Activated naive CD4-positive, alpha-beta T cell treated with anti-CD3 and anti-CD28 coated beads for 36 hours (primary cell): ENCODE measurements at places on chromosomes 3 and 15. TPM values are rescaled to one million over a fixed set of nuclear protein-coding genes. Genes with fewer than 3 reads are reported as not detected.

DNA sequence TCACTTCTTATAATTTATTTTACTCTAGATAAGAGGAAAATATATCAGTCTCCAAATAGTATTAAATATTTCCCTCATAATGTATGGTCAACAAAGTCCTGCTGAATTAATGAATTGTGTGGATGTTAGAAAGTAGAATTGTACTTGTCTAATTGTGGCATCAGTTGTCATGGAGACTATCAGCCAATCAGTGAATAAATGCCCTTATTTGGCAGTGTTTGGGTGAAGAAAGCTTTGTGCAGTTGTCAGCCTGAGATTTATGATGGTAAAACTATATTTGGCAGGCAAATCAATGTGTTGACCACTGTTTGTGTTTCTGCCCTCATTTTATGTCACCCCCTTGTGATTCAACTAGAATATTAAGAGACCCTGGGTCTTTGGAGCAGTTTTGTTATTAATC is 293.6 kb upstream of the MDFIC2 start:
- DNase-seq: no peak

GRCh38 chr3:161274691-161275298 is 53.7 kb downstream of the NMD3 start:
- peak; percentile 66 for DNase-seq

GRCh38 chr3:48881652-48882114 is 17.0 kb downstream of the SLC25A20 start:
- no peak for DNase-seq

DNA sequence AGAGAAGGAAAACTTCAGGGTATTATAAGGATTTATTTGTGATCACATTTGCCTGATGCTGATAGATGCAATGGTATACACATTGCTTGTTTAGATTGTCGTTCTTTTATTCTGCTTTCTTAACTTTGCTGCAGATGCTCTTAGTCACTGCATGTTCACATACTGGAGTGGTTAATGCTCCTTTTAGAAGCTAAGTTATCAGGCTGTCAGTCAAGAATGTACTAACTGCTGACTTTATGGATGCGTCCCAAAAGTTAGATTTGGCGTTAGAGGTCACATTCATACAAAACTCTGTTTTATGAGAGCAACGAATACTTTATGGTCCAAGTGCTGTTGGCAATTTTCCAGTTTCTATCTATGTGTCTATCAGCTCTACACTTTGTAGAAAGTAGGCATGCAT is 160.7 kb downstream of the BBX start:
- DNase-seq: no peak

GRCh38 chr3:170346481-170347392 is 10.8 kb upstream of the SKIL start:
- no peak for DNase-seq

The SLC9A9 gene
- 0.49 TPM for total RNA-seq

- DNase-seq: no peak
Measured at GRCh38 chr15:63922261-63922904, 88.6 kb upstream of the HERC1 start.

DNA sequence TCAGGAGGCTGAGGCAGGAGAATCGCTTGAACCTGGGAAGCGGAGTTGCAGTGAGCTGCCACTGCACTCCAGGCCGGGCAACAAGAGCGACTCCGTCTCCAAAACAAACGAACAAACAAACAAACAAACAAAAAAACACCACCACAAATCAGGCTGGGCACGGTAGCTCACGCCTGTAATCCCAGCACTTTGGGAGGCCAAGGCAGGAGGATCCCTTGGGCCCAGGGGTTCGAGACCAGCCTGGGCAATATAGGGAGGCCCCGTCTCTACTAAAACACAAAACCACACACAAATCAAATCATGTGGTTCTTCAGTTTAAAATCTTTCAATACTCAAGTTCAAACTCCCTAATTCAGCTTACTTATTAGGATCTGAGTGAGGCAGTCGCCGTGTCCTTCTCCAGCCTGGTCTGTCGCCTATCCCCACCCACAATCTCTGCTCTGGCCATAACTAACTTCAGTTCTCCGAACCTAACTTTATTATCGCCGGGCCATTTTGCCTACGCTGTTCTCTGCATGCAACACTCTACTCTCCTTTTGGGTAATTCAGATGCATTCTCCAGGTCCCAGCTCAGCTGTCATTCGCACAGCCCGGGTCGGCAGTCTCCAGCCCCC is 660 bp upstream of the RTF1 start:
- no peak for DNase-seq

The DNAJC13 gene
- 32.8 TPM for total RNA-seq

DNA sequence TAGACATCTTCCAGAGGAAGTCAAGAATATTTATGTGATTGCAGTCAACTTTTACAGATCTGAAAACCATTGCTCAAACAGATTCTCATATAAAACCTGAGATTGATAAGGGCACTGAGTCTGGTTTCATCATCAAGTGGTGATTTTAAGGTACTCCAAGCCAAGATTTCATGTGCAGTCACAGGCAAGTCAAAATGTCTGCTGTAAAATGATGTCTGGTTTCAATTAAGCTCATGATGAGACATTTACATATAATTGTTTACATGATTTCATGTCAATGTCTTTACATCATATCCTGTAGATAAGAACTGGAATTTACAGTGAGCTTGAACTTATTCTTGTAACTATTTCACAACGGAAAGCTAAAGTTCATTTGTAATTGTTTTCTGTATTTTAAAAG is 1215.5 kb downstream of the ROBO2 start:
- no peak for DNase-seq

GRCh38 chr15:76204916-76205460 is 106.3 kb downstream of the ETFA start:
- no peak for DNase-seq

The XCR1 gene
- not detected for total RNA-seq

- DNase-seq: no peak
Measured at GRCh38 chr15:83656943-83657528, 3.1 kb downstream of the ADAMTSL3 start.

DNA sequence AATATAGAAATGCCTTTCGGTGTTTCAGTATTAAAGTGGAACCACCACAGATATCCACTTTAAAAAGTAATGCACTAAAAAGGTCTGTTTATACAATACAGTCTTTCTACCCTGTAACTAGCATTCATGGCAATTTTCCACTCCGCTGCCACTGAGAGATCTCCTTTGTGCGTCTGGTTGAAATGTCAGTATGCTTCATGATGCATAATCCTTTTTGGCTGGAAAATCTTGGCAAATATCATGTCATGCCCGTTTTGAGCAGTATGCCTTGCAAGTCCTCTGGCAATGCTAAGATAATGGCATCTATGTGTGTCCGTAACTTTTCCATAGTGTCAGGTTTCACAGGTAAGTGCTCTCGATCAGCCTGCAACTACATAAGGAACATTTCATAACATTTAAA is 30.8 kb upstream of the ARF4 start:
- no peak for DNase-seq

- DNase-seq: no peak
Measured at GRCh38 chr3:177461765-177462164, 264.5 kb upstream of the TBL1XR1 start.

- DNase-seq: no peak
Measured at GRCh38 chr3:181727341-181728032, 15.8 kb downstream of the SOX2 start.

The ZNF860 gene
- not detected for total RNA-seq

The SLC24A5 gene
- total RNA-seq: not detected

GRCh38 chr3:138417559-138417982 is 16.8 kb upstream of the ESYT3 start:
- DNase-seq: peak; percentile 86

The CACNA2D2 gene
- 0.89 TPM for total RNA-seq

GRCh38 chr3:148102156-148102555 is 595.5 kb upstream of the AGTR1 start:
- no peak for DNase-seq

DNA sequence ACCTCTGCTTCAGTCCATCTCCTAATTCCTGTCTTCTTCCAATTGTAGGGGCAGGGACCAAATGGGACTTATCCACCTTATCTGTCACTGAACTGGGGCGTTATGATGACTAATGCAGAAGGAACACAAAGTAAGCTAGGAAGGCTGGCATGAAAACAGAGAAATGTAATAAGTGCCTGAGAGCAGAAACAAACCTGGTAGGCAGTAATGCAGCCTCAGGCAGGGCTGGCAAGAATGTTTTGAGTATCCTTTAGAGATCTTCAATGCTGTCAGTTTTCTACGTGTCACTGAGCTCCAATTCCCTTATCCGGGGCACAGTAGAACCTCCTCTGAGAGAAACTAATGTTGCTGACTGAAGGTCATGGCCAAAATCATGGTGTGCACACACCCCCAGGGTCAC is 246.2 kb upstream of the TBL1XR1 start:
- no peak for DNase-seq

DNA sequence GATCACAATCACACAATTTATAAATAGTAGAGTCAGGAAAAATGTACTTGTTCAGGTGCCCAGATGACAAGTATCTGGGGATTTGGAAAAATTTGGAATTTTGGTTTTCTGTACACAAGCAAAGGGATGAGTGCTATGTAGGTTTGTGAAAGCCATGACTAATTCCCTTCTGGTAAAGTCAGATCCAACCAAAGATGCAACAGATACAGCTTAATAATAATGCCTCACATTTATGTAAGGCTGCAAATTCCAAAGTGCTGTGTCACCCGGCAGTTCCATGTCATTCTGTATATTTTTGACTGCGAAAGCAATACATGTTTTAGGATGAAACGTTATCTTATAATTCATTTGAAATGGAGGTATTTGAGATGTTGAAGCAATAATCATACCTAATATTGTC is 102.7 kb upstream of the AGBL1 start:
- no peak for DNase-seq

The BCHE gene
- not detected for total RNA-seq

The FGF12 gene
- not detected for total RNA-seq

DNA sequence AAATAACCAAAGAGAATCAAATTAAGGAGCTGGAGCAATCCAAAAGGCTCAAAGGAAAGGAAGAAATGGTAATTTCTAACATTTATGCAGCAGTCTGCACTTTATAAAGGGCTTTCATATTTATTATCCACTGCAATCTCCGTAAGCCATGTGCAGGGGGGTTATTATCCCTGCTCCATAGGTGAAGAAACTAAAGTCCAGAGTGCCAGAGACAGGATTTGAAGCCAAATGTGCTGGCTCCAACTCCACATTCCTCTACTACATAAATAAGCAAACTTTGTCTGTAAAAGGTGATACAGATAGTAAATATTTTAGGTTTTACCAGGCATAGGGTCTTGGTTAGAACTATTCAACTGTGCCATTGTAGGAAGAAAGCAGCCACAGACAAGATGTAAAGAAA is 221.4 kb downstream of the MINAR1 start:
- no peak for DNase-seq

- no peak for DNase-seq
Measured at GRCh38 chr3:128748557-128748956, 22.6 kb downstream of the RAB7A start.

The PYGO1 gene
- total RNA-seq: not detected

GRCh38 chr3:11379238-11379823 is 107.1 kb downstream of the ATG7 start:
- no peak for DNase-seq

GRCh38 chr3:85533586-85533985 is 574.8 kb downstream of the CADM2 start:
- DNase-seq: no peak

DNA sequence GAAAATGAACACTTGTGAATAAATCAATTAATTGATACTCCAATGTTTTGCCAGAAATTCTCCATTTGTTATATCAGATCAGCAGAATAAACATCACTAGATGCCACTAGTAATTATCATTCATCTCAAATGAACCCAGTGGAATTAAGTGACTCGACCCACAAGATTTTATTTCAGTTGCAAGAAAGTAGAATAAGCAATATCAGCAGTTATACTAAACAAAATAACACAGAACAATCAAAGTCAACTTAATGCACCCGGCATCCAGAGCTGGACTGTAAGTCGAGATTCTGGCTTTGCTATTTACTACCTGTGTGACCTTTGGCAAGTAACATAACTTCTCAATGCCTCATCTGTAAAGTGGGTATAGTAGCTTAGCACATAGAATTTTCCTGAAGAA is 256.5 kb downstream of the MEIS2 start:
- DNase-seq: no peak

DNA sequence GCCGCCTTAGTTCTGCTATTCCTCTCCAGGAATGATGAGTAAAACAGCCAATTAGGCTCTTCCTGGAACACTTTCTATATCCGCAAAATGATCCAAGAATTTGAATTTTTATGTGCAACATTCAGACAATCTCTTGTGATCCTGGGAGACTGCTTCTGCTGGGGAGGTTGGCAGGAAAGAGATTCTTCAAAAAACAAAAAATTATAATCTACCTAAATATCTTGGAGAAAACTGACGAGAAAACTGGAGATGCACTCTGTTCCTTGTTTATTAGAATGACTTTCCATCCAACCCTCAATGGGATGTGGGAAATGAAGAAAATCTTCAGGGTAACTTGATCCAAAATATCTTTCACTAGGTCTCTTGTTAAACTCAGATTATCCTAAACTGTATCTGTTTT is 346.3 kb upstream of the UBE2E2 start:
- no peak for DNase-seq

- DNase-seq: no peak
Measured at GRCh38 chr3:109023167-109023566, 69.5 kb upstream of the GUCA1C start.

GRCh38 chr3:42501321-42501680 is 1.1 kb upstream of the VIPR1 start:
- DNase-seq: no peak

The ROPN1 gene
- not detected for total RNA-seq

The IFT122 gene
- total RNA-seq: 32.4 TPM

- DNase-seq: no peak
Measured at GRCh38 chr3:71102111-71102983, 481.2 kb downstream of the FOXP1 start.

DNA sequence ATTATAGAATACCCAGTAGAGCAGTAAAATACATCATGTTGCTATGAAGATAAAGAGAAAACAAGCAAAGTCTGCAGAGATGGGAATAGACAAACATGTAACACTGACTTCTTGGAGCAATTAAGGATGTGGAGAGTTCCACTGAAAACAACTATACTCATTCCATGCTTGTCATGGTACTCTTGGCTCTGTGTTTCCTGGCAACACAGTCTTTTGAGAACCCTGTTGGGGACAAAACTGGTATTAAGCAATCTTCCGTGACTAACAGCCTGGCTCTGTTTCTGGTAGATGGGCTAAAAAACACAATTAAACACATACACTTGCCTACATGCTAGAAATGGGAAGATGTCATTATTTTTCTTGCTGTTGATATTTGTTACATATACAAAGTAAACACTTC is 1212.3 kb upstream of the GBE1 start:
- DNase-seq: no peak

GRCh38 chr3:109874896-109875708 is 537.8 kb upstream of the DPPA4 start:
- DNase-seq: no peak

GRCh38 chr3:170226426-170226960 is 4.3 kb downstream of the PRKCI start:
- no peak for DNase-seq

The PLA2G4E gene
- not detected for total RNA-seq

- DNase-seq: no peak
Measured at GRCh38 chr15:70714015-70714414, 49.3 kb downstream of the UACA start.

- DNase-seq: no peak
Measured at GRCh38 chr3:147392625-147392946, 13.8 kb downstream of the ZIC4 start.
